ENCODE measurements at places on chromosomes 2 and 18.

DNA sequence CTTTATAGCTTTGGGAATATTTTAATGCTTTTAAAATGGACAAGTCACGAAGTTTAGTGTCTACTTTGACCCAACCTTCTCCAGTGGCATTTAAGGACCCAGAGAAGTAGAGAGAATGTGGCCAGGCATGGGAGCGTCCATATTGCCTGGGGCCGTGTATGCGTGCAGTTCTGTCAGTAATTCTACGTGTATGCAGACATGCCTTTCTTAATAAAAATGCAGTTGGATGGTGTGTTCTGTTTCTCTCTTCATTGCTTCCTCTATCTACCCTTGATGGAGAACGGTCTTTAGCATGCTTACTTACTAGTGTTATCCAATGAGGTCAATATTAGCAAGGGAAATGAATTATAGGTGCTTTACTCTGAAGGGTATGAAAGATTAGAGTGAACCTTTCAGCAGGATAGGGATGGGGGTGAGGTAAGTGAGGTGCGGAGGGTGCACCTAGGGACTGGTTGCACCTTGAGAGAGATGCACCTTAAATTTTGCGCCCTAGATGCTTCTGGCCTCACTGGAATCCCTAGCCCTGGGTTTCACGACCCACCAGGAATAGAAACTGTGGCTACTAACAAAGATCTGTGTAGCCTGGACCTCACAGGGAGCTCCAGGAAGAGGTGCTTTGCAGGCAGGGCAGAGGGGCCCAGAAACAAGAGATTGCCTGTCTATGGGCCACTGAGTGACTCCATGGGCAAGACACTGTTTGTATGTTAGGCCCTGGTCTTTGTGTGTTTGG is 194.3 kb downstream of the MYCN start:
- no peak for DNase-seq

DNA sequence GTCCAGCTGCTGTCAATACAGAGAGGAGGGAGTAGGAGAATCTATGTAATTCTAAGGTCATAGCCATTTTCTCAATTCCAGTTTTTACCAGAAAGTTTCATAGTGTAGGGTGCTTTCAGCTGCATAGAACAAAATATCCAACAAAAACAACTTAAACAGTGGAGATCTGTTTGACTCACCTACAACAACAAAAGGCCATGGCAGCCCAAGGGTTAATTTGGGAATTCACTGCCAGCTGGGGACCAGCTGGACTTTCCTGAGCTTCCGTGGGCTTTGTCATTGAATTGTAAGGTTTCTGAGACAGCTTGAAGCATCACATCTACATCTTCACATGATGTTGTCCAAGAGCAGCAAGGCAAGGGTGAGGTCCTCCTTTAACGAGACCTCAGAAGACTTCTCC is 512.7 kb downstream of the IRS1 start:
- no peak for DNase-seq

- peak; percentile 83 for DNase-seq
Measured at GRCh38 chr2:159362816-159363251, 76.3 kb upstream of the WDSUB1 start.

DNA sequence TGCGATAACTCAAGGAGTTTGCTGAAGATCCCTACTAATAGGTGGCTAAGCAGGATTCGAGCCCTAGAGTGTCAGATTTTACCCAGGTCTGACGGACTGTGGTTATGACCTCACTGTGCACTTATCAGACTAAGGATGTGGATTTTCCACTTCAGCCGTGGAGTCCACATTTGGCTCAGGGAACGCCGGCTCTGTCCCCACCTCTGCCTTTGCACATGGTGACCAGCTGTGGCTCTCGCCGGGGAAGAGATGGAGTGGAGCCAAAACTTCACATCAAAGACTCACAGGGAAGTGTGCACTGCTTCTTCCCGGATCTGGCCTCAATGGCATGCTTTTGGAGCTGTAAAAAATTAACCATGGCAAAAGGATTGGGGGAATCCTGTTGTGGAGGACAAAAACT is 249.3 kb upstream of the APCDD1 start:
- no peak for DNase-seq

DNA sequence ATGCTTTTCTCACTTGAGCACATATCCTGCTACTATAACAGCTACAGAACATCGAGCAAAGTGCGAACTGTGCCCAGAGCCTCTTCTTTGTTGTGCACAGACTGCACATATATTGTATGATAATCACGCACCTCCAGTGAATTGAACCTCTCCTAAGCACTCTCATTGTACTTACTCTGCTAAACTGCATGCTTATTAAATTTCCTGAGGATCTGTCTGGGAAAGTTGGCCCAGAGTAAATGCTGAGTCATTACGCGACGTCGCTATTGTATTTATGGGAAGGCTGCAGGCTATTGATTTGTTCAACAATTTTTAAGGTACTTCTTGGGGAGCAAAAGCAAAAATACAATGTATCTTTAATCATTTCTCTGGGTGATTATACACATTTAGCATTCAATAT is 399.6 kb upstream of the DSEL start:
- DNase-seq: no peak
